ENCODE measurements at places on chromosomes 2 and 18.

- no peak for DNase-seq
Measured at GRCh38 chr2:64697297-64698176, 43.8 kb upstream of the SERTAD2 start.

DNA sequence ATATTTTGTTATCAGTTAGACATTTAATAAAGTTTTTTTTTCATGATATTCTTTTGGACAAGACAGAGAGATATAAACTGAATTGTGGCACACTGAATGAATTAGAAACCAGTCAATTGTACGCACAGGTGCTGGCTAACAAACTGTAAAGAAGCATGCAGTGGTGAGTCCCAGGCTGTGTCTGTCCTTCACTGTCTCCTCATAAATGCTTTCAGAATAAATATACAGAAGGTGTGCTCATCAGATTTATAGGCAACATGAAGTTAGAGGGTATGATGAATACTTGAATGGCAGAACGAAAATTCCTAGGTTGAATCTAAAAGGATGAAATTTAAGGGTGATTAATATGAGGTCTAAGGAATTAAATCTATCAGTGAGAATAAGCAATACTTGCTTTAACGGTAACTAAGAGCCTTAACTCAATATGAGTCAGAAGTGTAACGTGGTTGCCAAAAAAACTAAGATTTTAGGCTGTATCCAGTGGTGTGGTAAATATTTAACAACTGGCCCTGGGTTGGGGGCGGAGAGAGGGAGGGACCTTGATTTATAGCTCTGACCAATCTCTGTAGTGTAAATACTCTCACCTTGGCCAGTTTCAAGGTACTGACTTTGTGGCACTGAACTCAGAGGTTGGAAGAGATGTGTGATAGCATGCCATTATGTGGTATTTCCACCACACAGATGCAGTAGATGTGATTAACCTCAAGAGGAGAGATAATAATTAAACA is 41.9 kb upstream of the AAK1 start:
- DNase-seq: no peak

GRCh38 chr2:221137385-221137784 is 434.7 kb downstream of the EPHA4 start:
- no peak for DNase-seq

GRCh38 chr2:104254017-104254416 is 599.9 kb upstream of the POU3F3 start:
- no peak for DNase-seq

GRCh38 chr2:134041877-134042276 is 212.0 kb upstream of the MGAT5 start:
- DNase-seq: no peak

GRCh38 chr2:237944302-237944701 is 22.5 kb upstream of the UBE2F start:
- no peak for DNase-seq

DNA sequence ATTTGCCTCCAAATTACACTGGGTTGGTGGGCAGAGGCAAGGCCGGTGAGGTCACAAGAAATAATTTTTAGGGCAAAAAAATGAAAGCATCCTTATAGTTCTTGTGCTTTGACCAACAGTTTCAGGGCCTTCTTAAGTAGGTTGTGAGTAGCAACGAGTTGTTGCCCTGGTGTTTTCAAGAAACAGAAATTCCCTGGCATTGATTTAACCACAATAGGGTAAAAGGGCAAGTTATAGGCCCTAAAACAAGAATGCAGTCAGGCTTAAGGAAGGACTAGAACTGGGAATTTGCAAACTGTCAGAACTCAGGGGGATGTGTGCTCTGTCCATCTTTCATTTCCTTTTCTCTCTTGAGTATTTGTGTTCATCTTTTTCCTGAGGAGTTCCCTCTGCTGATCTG is 46.1 kb upstream of the STPG4 start:
- no peak for DNase-seq

DNA sequence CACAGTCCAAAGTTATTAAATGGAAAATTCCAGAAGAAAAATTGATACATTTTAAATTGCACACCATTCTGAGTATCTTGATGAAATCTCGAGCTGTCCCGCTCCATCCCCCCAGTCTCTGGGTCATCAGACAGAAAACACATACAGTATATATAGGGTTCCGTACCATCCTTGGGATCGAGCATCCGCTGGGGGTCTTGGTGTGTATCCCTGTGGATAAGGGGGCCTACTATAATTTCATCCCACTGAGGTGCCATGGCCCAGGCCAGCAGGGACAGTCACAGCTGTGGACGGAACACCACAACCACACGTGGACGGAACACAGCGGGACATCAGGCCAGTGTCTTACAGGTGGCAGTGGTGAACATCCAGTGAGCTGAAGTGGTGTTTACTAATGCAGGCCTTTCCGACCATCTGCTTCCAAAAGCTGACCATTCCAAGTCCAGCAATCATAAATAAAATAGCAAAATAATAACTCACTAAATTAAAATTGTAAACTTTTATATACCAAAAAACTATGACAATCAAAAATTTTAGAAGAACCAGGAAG is 14.0 kb downstream of the TWIST2 start:
- DNase-seq: no peak

GRCh38 chr18:64052772-64053171 is 82.9 kb downstream of the SERPINB8 start:
- DNase-seq: no peak

GRCh38 chr2:175004980-175005732 is at the start of gene CHN1:
TSS of gene CHN1 (minus strand) at chr2:175005381. CDS start at chr2:175004912, 469 bp downstream.
- peak; percentile 18 for DNase-seq

DNA sequence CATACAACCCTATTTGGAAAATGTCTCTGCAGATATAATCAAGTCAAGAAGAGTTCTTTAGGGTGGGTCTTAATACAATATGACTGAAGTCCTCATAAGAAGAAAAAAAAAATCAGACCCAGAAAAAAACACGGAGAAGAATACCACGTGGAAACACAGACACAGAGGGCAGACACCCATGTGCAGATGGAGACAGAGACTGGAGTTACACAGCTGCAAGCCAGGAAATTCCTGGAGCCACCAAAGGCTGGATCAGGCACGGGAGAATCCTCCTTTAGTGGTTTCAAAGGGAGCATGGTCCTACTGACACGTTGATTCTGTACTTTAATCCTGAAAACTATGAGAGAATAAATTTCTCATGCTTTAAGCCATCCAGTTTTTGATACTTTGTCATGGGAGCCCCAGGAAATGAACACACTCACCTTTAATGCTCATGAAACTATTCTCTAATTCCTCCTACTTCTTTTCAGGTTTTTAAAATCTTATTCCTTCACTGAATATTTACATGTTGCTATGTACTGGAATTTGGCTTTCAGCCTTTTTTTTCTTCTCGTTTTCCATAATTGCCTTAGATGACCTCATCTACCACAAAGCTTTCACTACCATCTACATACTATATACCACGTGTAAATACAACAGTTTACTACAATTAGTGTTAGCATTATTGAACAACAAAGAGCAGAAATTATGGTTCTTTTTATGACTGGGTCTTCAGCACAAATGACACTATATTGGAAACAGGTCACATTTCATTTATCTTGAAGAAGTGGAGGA is 529.1 kb downstream of the IRS1 start:
- no peak for DNase-seq

Data from stimulated activated CD8-positive, alpha-beta memory T cell treated with anti-CD3 and anti-CD28 coated beads, Interleukin-4, amount 100 ng/mL, for 4 hours (primary cell).